ENCODE measurements at places on chromosomes 3 and 15. TPM values are rescaled to one million over a fixed set of nuclear protein-coding genes. Genes with fewer than 3 reads are reported as not detected.

DNA sequence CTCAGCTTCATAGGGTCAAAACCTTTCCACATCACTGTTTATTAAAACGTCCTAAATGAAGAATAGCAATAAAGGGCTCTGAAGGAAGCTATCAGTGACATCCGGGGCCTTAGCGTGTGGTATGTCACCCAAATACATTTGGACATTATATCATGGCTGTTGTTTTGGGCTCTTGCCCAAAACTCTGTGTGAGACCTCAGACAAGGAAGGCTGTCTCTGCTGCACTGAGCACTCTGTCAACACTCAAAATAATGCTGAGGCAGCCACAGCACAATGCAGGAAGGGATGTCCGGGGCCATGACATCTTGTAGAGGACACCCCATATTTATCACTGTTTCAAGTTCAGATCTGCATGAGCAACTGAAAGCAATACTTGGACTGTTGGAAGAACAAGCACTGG, 293.8 kb upstream of the WNT5A start:
- DNase-seq, result no peak

DNA sequence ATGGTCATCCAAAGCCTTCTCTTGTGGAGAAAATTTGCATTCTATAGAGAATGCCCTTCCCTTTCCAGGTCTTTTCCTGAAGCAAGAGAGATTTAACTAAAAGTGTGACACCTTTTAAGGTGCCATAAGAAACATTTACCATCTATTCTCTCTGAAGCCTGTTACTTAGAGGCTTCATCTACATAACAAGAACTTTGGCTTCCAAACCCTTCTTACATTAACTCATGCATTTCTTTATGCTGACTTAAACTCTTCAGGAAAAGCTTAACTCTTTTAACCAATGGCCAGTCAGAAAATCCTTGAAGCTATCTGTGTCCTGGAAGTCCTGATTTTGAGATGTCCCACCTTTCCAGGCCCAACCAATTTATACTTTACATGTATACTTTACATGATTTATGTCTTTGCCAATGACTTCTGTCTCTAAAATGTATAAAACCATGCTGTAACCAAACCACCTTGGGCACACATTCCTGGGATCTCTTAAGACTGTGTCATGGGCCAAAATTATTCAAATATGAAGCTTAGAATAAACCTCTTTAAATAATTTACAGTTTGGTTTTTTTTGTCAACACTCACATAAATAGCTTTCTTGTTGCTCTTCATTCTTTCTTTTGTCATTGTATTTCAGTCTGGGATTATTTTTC, 472.6 kb upstream of the NECTIN3 start:
- DNase-seq, result peak; percentile 8

GRCh38 chr3:194773771-194774455, 88.2 kb downstream of the FAM43A start:
- DNase-seq, result no peak

DNA sequence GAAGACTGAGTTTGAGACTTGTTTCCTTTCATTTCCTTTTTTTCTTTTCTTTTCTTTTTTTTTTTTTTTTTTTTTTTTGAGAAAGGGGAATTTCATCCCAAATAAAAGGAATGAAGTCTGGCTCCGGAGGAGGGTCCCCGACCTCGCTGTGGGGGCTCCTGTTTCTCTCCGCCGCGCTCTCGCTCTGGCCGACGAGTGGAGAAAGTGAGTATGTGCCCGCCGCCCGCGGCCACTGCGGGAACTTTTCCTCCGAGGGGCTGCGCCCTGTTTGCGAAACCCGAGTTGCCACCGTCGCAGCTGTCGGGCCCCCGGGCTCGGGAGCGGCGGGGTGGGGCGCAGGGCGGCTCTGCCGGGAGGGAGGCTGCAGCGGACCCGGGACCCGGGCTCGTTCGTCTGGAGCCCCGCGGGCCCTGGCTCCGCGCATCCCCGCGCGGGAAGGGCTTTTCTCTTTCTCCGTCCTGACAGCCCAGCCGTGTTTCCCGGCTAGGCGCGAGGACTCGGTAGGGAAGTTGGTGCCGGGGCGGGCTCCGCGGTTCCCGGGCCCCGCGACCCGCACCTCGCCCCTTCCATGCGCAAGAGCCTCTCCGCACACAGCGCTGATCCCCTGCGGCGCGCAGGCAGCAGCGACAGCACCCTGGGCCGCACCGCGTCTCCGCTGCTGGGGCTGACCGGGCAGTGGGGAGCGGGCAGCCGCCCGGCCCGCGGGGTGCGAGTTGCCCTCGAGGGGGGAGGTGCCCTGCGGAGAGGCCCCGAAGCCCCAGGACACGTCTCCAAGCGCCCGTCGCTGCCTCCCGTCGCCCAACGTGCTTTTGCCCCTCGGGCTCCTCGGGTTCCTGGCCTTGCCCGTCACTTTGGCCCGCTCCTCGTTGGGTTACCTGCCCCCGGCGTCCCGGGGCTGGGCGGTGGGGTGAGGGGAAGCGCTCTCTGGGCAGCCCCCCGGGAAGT, 1.4 kb downstream of the IGF1R start:
- DNase-seq, result no peak

GRCh38 chr3:4805662-4806061, 173.6 kb upstream of the BHLHE40 start:
- DNase-seq, result no peak

DNA sequence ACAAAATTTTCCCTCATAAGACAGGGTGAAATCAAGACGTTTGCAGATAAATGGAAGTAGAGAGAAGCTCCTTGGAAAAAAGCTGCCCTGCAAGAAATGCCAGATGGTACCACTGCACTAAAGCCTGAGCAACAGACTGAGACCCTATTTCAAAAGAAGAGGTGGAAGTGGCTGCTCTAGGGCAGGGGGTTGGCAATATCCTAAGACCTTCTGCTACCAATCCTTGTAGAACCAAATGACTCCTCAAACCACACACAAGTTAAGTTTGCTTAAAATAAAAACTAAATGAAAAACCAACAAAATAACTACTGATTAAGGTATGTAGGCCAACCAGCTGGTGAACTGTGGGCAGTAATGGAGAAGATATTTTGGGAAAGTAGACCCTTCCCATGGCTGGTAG, 21.3 kb downstream of the RAB43 start:
- no peak for DNase-seq

DNA sequence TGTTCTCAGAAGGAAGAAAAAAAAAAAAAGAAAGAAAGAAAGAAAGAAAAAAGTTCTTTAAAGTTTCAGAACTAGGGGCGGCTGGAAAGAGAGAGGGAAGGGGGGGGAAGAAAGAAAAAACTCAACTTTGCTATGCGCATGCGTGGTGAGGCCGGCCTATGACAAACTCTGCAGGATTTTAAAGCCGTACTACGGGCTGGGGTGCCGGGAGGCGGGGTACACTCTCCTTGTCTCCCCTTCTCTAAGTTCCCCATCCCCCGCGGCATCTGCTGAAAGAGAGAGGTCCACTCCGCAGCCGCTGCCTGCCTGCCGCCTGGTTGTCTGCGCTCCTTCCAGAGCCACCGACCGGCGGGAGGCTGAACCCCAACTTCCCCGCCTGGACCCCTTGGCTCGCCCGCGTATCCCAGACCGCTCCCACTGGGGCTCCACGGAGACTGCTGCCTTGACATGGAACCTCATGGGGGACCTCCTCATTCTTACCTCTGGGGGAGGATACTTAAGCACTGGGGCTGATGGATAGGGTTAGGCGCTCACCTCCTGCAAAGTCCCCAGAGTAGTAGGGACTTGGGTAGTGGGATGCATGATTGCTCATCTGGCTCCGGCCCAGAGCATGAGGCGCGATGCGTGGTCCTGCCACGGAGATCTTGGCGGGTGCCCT, 1.4 kb upstream of the WNT5A start:
- DNase-seq, result peak; percentile 93

GRCh38 chr3:13161771-13162535, 88.7 kb upstream of the IQSEC1 start:
- DNase-seq, result no peak

- no peak for DNase-seq
Observed at GRCh38 chr3:54193093-54193492, 70.7 kb downstream of the CACNA2D3 start.

- peak; percentile 54 for DNase-seq
Observed at GRCh38 chr15:89472785-89473256, 23.6 kb downstream of the RHCG start.

The CFAP161 gene
- total RNA-seq, result 0.86 TPM

The C3orf22 gene
- total RNA-seq, result not detected

The DNAJA4 gene
- total RNA-seq, result 4.3 TPM

The ANKUB1 gene
- not detected for total RNA-seq

The SCAMP2 gene
- total RNA-seq, result 25.1 TPM

The SMCO1 gene
- total RNA-seq, result under 0.01 TPM

The NEK10 gene
- 1.9 TPM for total RNA-seq
